Sigmoid colon (tissue), 7 donors: ENCODE measurements at places on chromosomes 4 and X.

- no peak for DNase-seq
Measured at GRCh38 chrX:106716004-106716403, 10.5 kb upstream of the RNF128 start.

GRCh38 chr4:97153042-97153441, 990.2 kb downstream of the STPG2 start:
- no peak for DNase-seq

GRCh38 chr4:100728861-100729260, 211.0 kb upstream of the EMCN start:
- no peak for DNase-seq

GRCh38 chr4:21769404-21770147, 179.0 kb downstream of the KCNIP4 start:
- DNase-seq: no peak

DNA sequence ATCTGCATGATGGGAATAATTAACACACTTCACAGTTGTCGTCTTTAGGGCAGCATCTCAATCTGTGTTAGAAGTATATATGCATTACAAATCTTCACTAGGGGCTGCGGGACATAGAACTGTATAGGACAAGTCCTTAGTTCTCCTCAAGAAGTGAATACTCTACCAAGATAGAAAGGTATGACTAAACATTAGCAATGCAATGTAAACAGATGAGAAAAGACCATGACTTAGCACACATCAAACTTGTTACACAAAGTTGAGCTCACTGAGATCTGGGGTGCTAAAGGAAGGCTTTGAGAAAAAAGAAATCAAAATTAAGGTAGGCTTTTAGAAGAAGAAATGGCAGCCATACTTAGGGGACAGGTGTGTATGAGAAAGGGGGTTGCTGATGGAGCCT, 182.1 kb upstream of the MAP3K15 start:
- DNase-seq: no peak

DNA sequence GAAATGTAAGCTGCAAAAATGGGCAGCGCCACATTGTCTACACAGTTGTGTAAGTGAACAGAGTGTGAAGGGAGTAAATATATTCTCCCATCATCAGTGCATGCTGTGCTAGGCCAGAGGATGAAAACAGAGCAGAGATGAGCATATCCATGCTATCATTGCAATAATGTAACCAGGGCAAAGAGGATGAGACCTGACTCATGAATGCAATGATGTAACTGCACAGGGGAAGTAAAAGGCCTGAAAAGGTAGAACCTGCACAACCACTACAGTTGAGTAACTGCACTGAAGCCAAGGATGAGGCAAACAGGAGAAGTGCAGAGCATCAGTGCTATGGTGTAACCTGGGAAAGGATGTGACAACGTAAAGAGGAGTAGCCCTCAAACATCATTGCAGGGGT, 220.4 kb upstream of the FAM47C start:
- no peak for DNase-seq

- DNase-seq: no peak
Measured at GRCh38 chrX:154737136-154737535, 13.7 kb downstream of the GAB3 start.

DNA sequence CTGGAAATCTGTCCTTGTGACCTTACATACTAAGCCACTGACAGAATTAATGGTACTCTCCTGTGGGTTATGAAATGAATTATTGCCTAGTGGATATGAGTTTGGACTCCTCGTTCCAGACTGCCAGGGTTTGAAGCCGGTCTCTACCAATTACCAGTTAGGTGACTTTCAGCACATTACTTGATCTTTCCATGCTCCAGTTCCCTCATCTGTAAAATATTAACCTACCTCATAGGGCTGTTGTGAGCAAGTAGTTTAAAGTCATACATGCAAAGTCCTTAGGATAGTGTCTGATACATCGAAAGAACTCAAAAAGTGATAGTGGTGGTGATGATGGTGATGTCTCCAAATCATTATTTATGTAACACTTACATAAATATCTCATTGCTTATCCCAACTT, 373.5 kb upstream of the ARX start:
- DNase-seq: no peak

- no peak for DNase-seq
Measured at GRCh38 chrX:140502491-140503237, 2.2 kb downstream of the SOX3 start.

- DNase-seq: no peak
Measured at GRCh38 chr4:118326585-118326984, 26.2 kb downstream of the PRSS12 start.

- DNase-seq: no peak
Measured at GRCh38 chr4:19657856-19658255, 593.8 kb upstream of the SLIT2 start.

DNA sequence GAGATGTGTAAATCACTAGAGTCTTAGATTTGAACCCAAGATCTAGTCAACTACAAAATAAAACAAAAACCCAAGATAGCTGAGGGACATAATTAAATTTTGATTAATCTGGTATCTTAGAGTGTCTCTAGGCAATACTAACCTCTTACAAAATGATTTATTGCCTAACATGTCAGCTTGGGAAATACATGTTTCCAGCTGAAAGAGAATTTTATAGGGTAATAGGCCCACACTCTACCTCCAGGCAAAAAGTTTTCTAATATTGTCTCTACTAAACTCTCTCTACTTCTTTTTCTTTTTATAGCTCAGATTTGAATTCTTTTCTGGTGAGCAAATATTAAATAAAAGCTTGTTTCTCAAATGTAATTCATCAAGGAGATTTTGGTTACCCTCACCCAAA, 263.2 kb downstream of the IL15 start:
- no peak for DNase-seq

DNA sequence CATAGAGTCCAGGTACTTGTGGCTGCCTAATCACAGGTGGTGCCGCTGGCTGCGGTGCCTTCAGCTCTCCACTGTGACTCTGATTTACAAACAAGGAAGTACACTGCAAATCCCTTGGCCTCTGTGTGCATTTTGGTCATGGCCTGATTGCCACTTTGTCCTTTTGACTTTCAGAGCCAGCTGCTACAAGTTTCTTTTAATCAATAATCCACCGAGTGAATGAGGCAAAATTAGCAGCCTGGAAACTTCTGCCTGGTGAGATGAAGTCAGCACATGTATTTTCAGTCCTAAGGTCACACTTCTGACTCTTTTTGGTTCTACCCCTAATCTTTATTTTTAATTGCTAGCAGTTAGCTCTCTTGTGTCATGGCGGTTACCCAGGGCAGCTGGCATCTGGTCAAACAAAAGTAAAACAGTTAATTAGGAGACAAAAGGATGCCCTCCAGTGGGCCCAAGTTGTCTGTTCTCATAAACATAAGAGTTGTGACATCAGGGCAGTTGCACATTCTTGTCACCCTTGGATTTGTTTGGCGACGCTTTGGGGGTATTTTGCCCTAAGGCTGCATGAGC, 62.3 kb upstream of the LNX1 start:
- DNase-seq: no peak

GRCh38 chrX:78595901-78596502, 63.1 kb downstream of the RTL3 start:
- DNase-seq: no peak

DNA sequence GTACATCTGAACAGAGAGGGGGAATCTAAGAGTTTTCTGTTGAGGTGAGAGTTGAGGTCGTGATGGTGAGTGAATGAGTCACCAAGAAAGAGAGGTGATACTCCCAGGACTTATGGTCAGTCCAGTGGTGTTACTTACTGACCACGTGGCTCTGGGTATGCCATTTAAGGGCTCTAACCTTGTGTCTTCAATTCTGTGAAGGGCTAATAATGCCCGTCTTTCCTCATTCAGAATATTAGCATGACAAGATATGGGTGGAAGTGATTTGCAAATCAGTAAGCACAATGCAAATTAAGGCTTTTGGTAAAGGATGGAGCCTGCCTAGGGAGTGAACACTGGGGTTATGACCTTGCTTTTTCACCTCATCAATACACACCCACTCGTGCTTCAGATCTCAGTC, 75.2 kb downstream of the COQ2 start:
- DNase-seq: no peak

DNA sequence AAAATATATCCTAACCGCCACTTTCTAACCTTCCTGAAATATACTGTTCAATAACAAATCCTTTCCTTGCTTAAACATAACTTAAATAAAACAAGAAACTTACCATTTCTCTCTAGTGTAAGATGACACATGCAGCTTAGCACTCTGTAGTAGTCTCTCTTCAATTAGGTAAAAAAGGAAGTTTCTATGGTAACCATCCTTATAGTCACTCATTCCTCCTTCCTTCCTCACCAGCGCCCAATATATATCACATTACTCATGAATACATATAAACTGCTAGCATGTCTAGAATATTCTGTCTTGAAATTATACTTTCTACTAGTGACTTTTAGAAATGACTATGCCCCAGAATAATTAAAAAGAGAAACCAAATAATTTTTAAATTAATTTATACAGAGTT, 112.2 kb downstream of the SNCA start:
- DNase-seq: no peak

- DNase-seq: no peak
Measured at GRCh38 chr4:113837397-113837796, 75.9 kb upstream of the CAMK2D start.

DNA sequence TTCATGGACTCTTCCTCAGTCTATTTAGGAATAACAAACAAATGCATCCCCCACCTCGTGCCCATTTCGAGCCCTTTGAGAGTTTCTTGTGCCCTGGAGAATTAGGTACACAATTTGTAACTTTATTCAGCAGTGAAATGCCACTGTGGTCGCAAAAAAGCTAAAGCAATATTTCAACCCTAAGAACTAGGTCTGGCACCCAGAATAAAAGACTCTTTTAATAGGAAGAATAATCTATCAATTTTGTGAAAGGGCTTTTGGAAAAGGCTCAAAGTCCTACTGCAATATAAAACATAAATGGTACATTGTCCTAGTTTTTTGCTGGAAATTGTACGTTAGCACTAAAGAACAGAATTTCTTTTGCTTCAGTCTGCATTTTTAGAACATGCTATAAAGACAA, 304.6 kb upstream of the TENM3 start:
- DNase-seq: no peak

DNA sequence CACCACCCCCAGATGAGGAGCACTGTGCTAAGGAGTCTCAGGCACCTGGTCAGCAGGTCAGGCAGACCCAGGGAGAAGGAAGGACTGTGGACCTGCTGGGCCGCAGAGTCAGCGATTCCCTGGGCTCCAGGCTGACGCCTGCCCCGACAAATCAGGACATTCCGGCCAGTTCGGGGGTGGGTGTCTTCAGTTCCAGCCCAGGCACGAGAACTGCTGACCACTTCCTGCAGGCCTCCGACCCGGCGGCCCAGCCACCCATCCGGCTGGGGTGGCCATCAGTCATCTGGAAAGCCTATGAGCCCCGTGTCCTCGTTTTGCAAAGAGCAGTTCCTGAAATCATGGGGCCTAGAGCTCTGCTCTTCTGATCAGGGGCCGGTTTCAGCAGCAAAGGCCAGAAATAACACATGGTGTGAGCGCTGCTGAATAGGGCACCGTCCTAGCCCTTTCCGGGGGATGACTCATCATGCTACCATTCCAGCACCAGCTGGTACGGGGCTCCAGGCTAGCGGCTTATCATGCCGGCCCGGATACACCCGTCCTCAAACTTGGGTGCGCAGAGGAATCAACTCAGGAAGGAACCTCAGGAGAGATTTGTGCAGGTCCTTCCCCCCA, 7.8 kb upstream of the SH3TC1 start:
- DNase-seq: peak; percentile 86

- no peak for DNase-seq
Measured at GRCh38 chr4:132866616-132867015, 282.5 kb upstream of the PCDH10 start.

- DNase-seq: no peak
Measured at GRCh38 chr4:61886131-61886530, 686.0 kb downstream of the ADGRL3 start.

DNA sequence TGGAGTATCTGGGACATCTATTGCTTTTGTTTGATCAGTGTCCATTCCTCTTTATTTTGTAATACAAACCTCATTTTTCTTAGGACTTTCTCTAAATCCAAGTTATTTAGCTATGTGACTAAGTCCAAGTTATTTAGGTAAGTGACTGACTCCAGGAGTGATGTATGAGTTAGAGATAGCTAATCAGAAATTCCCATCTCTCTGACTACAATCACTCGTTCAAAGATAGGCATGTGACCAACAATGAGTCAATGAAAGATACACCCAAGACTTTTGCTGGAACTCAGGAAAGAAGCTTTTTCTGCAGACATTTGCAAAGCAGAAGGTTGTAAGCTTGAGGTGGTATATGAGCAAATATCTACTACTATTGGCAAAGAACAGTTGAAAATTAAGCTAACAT, 72.5 kb upstream of the KCNIP4 start:
- DNase-seq: no peak

- no peak for DNase-seq
Measured at GRCh38 chr4:147354237-147354636, 126.7 kb upstream of the EDNRA start.

DNA sequence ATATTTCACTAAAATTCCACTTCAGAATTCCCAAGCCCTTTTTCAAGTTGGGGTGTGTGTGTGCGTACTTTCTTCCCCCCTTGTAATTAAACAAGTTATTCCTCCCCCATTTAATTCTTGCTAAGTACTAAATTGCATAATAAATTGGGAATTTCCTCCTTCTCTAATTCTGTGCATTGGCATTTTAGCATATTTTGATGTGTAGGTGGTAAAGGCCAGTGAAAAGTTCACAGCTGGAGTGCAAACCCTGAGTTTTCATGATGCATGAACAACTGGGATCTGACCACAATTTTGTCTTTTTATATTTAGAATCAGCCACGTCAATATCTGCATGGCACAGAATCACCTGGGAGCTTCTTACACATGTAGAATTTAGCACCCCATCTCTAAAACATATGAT, 18.5 kb downstream of the ANXA3 start:
- no peak for DNase-seq

GRCh38 chr4:68864438-68865187, 48.8 kb downstream of the UGT2B10 start:
- no peak for DNase-seq

DNA sequence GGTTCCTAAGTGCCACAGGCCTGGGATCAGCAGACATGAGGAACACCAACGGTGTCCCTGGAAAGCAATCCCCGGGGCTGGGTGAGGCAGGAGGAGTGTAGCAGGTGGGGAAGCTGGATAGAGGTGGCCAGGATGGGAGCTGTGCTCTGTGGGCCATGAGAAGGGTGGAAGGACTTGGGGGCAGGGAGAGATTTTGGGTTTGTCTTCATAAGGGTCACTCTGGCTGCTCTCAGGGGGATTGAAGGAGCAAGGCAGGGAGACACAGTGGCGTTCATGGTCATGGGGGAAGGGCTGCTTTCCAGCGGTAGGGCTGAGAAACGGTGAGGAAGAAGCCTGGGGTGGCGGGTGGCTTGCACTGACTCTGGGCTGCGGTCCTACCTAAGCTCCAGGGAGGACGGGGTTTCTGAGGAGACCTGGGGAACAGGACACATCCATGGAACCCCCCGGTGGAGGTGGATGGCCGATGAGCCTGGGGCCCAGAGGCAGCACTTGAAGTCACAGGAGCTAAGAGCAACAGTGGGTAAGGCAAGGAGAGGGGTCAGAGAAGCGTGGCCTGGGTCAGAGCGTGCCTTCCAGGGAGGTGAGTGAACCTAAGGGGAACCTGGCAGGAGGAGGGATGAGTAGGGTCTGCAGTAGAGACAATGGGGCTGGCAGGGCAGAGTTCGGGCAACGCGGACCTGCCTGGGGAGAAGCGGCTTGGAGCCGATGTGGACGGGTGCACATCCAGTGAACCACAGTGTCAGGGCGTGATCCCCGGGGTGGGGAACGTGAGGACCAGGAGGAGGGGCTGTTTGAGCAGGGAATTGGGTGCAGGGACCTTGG, 12.4 kb upstream of the CTBP1 start:
- DNase-seq: no peak

GRCh38 chr4:83618431-83618830, 82.5 kb downstream of the GPAT3 start:
- DNase-seq: no peak

- DNase-seq: no peak
Measured at GRCh38 chrX:2449135-2449886, 51.5 kb downstream of the DHRSX start.
